HCT116 (cell line): ENCODE measurements at places on chromosomes 16 and 17.

- DNase-seq = no peak
Measured at GRCh38 chr17:213286-214105, 32.0 kb upstream of the DOC2B start.

DNA sequence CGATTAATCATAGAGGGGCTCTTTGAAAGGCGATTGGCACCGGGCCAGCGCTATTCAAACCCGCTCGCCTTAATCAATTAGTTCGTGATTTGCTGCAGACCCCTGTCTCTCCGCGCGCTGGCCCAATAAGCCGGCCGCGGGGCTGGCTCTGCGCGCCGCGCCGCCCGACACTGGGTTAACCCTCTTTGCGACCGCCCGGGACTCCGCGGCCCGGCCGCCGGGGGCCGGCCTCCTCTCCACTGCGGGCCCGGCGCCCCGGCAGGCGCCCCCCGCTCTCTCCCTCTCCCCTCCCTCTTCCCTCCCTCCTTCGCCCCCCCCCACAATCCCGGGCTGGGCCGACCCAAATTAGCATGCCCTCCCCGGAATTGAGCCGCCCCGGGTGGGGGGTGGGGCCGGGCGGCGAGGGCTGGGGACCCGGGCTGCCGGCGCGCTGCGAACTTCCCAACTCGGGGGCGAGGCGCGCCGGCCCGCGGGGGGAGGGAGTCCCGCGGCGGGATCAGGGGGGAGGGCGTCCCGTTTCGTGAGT is 428 bp upstream of the SALL1 start:
- DNase-seq = no peak

DNA sequence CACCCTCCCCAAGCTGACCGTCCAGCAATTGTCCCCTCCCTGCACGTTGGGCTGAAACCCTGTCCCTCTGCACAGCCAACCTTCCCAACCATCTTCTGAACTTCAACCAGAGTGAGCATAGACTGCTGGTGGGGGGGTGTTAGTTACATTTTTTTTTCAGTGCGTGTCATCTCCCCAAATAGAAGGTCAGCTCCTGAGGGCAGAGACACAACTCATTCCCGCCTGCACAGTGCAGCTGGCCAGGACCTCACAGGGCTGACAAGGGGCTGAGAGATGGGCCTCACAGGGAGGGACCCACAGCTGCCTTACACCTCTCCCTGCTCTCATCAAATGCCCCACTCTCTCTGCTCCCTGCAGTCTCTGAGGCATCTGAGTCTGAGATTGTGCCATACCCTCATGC is 8.4 kb downstream of the SRL start:
- DNase-seq = no peak

- no peak for DNase-seq
Measured at GRCh38 chr17:36632916-36633771, 31.8 kb downstream of the MRM1 start.

DNA sequence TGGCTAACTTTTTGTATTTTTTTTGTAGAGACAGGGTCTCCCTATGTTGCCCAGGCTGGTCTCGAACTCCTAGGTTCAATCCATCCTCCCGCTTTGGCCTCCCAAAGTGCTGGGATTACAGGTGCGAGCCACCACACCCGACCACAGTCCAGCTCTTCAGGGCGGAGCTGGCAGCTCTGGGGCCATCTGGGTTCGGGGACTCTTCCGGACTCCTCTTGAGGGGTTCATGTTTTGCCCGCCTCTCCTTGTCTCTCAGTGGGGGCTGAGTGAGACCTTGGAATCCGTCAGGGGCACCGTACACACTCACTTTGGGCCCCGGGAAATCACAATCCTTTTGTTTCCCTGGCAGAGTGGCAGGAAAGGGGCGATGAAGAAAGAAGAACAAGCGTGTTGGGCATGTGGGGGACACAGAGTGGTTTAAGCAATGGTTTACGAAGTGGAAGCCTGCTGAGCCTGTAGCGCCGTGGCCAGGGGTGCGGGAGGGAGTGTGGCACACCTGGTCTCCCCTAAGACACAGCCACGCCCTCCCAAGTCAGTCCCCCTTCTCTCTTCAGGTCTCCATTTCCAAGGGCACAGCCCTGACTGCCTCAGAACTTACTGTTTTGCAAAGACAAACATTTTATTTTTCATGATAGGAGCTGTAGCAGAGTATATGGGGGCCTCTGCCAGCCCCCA is 26.1 kb downstream of the TNS4 start:
- DNase-seq = no peak

DNA sequence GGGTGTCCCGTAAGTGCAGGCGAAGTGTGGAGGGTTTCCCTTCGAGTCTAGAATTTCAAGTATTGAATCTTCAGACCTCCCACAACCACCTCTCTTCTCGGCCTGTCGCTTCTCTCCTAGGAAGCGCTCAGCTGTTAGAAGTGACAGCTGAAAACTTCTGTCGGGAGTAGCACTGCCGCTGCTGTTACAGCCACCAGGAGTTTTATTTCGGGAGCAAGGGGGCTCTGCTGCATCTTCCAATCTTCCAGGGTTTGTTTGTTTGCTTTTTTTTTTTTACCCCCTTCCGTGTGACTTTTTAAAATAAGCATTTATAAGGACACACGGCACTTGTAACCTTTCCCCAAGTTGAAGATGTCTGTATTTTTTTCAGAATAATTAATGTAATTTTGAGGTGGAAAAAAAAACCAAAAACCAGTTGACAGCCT is 767 bp downstream of the RPS6KB1 start:
- DNase-seq = no peak

GRCh38 chr17:17970699-17971430 is 1.3 kb downstream of the TOM1L2 start:
- DNase-seq = no peak

DNA sequence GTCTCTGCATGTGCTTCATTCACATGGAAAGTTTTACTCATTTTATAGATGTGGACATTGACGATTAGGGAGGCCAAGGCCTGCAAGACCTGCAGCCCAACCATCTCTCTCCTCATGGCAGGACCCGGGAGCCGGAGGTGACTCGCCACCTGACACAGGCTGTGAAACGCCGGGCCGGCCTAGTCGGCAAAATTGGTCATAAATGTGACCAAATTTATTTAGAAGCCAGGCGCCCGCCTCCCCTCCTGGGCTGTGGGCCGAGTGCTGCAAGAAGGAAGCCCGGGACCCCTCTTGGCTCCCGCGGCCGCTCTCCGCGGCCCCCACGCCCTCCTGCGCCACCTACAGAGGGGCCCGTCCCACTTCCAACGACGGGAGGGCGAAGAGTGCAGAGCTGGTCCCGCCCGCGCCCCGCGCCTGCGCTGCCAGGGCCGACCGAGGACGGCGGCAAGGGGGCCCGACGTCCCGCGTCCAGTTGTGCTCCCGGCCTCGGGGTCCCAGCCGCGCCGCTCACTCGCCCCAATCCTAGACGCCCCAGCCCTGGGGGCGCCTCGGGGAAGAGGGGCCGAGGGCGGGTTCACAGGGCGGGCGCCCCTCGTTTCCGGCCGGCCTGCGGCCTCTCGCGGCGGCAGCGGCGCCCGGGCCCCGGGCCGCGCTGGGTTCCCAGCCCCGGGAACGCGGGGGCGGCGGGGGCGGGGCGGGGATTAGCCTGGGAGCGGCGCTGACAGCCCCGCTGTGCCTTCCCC is 47.5 kb downstream of the WNT3 start:
- no peak for DNase-seq
